Non-pigmented ciliary epithelial cell (primary cell): ENCODE measurements at places on chromosomes 7 and 10.
A peak's percentile ranks its signal among the peaks of the same experiment; 100 is the strongest.

- peak; percentile 32 for DNase-seq
Observed at GRCh38 chr7:30206491-30206890, 71.7 kb downstream of the MTURN start.

DNA sequence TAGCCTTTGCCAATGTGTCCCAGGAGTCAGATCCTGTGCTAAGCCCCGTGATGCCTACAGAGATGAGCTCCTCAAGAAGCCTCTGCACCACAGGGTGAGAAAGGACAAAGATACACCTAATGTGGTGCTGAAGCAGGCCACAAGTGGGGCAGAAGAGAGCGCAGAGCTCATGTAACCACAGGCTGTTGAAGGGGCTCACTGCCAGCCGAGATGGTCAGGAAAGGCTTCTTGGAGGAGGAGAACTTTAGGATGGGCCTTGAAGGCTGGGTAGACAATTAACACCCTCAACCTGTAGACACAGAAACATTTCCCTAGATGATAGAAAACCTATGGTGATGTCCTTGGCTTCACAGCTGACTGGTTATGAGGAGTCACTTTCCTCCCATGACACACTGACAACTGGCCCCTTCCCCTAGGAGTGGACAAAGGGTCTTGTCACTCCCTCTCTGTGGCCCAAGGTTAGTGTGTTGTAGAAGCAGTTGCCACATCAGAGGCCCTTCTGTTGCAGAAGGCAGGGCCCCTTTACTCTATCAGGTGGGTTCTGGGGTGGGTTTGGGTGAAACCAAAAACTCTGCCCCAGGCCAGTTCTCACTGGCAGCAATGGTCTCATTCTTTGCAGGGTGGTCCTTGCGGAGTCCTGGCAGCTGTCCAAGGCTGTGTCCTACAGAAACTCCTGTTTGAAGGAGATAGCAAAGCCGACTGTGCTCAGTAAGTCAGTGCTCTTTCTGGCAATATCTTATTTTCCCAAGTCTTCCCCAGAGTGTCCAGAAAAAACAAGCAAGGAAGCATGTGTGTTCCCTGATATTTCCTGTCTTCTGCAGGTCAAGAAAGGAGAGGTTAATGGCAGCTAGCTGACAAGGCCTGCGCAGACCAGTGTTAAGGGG, 69.2 kb downstream of the MINDY4 start:
- no peak for DNase-seq

DNA sequence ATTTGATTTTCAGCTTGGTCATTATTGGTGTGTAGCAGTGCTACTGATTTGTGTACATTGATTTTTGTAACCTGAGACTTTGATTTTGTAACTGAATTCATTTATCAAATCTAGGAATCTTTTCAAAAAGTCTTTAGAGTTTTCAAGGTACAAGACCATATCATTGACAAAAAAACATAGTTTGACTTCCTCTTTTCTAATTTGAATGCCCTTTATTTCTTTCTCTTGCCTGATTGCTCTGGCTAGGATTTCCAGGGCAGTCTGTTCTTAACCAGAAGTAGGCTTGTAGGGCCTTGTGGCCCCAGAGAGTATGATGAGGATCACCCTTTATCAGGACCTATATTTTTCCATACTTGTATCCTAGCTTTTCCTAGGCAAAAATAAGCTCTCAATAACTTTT, 234.5 kb upstream of the FZD1 start:
- DNase-seq: no peak

DNA sequence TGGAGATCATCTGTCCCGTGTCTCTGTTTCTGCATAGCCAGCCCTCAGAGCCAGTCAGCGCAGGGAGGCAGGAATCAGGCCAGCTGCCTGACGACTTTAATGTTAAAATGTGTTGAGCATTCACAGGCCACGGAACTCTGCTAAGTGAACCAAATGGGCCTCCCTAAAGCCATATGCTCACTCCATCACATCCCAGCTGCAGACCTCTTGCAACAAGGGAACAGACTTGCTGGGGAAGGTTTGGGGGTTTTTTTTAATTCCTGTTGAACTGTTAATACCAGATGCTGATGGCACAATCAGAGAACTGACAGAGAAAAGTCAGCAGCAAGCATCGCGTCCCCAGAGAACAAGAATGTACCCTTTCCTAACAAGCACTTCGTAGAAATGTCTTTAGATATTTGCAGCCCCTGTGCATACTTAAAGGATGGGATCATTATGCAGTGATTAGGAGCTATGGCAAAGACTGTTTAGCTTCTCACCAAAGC, 900.4 kb upstream of the AUTS2 start:
- DNase-seq: no peak

DNA sequence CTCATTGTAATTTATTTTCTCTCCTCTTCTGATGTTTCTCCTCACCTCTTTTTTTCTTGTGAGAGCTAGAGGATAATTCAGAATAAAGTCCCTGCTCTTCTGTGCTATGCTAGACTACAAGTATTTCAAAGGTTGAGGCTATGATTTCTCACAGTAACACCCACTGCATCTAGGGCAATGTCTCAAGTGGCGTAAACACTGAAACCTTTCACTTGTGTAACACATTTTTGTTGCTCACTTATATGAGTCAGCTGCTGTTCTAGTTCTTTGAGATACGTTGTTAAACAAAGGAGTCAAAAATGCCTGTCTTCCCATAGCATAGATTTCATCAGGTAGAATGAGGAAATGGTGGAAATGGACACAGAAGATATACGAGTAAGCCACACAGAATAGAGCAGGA, 305.1 kb upstream of the PITRM1 start:
- DNase-seq: no peak

GRCh38 chr10:114208351-114208750, 29.2 kb downstream of the TDRD1 start:
- no peak for DNase-seq

DNA sequence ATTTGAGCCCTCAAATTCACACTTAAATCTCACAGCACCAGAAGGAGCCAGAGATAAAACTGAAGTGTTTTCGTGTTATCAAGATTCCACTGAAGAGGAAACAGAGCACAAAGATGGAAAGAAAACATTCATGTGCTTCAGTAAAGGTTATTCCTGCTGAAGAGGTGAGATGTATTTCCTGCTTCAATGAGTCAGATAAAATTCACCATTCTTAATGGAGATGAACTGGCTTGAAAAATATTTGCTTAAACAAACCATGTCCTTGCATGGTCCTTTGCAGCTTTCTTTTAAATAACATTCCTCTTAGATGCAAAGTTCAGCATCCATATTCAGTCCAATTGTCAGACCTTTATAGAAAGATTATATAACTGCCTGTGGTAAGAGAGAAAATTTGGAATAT, 294.2 kb downstream of the IPMK start:
- no peak for DNase-seq

GRCh38 chr7:34371922-34372321, 286.1 kb upstream of the NPSR1 start:
- no peak for DNase-seq

DNA sequence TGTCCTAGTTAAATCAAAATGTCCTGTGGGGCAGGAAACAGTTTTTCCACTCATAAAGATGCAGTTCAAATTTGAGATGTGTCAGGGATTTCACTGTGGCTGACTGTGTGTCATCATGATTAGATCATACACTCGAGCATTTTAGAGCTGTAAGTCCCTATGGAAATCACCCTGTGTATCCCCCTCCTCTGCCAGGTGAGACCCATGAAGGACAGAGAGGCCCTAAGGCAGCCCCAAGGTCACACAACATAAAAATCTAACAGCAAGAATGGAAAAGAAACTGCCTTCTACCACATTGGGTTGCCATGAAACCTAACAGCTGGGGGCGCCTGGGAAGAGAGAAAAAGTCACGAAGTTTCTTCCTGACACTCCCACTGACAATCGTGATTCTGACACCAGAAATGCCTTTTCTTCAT, 135.8 kb downstream of the KCNMA1 start:
- no peak for DNase-seq

GRCh38 chr7:101984133-101984879, 166.9 kb downstream of the CUX1 start:
- DNase-seq: no peak

- DNase-seq: no peak
Observed at GRCh38 chr10:130231251-130231741, 95.1 kb downstream of the GLRX3 start.

DNA sequence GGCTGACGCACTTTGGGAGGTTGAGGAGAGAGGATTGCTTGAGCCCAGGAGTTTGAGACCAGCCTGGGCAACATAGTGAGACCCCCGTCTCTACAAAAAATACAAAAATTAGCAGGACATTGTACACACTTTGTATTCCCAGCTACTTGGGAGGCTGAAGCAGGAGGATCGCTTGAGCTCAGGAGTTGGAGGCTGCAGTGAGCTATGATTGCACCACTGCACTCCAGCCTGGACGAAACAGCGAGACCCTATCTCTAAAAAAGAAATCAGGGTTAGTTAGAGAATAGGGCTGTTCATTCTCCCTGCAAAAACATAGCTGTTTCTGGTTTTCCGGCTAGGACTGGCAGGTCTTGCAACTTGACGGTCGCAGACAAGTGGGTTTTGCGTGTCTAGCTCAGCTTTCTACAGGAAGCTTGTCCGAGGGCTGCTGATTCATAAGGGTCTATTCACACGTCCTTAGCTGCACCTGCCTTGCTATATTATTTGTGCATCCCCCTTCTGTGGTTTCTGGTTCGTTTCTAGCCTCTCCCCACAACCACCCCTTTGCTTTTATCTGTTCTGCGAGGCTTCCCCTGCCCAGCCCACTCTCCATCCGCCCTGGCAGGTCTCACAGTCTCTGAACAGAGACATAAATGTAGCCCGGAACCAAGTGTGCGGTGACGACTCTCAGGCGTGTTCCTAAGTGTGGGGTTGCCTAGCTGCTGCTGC, 10.7 kb downstream of the AMZ1 start:
- no peak for DNase-seq

DNA sequence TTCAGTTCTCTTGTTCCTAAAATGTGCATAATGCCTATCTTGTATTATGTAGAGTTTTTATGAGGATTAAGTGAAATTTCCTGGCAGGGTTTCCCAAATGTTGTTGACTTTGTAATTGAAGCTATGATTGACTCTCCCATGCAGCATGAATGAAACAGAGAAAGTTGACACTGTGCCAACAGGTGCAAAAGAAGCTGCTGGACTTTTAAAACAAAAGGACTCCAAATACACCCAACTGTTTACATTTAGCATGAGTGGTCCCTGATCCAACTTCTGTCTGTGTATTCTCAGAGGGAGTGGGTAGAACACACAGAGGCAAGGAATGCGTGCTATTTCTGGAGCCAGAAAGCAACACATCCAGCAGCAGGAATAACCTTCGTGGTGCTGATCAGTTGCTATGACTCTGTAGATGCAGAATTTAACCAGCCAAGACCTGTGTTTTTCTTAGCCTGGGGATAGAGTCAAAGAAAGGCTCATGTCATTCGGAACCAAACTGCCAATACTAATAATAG, 14.4 kb upstream of the RBM20 start:
- DNase-seq: peak; percentile 74

DNA sequence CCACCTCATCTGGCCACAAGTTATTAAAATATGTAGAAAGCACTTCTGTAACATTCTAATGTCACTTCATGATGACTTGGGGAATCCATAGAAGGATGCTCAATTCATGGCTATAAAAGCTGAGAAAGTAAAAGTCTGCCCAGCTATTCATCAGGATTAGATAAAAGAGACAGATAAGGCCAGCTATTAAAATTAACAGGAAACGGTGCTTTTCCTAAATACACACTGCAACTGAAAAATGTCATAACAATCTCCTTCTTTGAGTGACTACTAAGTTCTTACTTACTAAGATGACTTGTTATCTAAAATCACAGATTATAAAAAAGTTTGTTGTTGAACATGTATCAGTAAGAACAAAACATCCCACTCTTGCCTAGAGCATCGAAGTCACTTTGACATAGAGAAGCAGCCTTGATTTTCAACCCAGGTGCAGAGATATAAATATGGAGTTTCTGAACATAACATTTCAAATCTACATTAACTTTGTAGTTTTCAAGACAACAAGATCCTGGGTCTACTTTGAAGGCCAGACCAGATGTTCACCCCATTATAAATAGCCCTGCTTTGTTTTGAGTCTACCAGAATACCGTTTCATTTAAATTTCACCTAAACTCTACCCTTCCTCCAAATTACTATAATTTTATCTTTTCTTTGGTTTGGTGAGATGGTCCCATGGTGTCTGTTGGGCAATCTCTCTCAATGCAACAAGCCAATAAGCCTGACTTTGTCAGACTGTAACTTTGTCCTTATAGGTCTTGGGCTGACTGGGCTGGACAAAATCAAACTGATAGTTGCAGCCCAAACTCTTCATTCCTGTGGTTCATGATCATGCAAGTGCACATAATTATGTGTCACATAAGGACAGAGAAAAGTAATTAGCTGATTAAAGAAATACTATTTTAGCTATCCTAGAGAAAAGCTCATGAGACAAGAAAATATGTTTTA, 24.0 kb downstream of the HYCC1 start:
- DNase-seq: no peak

- no peak for DNase-seq
Observed at GRCh38 chr10:110781139-110781538, 90.6 kb upstream of the PDCD4 start.

DNA sequence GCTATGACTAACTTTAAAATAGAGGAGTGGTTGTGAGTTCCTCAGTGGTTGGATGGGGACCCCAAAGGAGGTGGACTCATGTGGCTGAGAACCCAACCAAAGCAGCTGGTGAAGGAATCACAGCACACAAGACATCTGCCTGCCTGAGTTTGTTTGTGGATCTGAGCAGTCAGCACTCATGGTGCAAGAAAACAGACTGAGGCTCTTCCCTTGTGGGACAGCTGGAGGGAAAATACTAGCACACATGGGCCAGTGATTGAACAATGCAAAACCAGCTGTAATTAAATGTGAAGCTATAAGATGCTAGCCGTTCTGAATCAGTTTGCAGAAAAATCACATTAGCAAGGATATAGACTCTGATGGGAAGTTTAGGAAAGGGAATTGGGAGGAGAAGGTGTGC, 707.3 kb downstream of the GRID1 start:
- DNase-seq: no peak

DNA sequence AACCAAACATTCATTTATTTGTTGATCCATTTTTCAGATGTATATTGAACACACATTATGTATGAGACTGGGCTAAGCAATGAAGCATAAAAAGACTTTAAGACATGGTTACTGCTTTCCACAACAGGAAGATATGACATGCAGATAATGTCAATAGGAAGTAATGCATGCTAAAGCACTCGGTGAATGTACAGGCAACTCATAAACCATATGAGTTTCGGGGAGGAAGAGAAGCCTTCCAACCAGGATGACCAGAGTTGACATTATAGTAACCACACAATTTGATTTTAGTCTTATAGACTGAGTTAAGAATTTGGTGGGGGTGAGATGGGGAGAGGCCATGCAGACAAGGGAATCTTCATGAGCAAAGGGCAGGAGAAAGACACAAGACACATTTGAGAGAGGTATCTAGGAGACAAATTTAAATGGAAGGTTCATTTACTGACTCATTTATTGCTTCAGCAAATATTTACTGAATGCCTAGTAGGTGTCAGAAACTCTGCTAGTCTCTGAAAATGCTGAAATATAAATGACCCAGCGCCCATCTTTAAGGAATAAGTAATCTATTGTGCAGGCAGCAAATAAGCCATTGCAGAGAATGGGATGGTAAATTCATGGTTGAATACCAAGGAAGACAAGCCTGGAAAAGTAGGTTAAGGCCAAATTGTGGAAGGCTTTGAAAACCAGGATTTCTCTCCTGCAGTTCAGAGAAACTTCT, 19.0 kb upstream of the SLK start:
- no peak for DNase-seq

GRCh38 chr7:152522571-152523067, 86.8 kb upstream of the KMT2C start:
- DNase-seq: no peak
